ENCODE measurements at places on chromosomes 6 and 20. TPM values are rescaled to one million over a fixed set of nuclear protein-coding genes. Genes with fewer than 3 reads are reported as not detected.

DNA sequence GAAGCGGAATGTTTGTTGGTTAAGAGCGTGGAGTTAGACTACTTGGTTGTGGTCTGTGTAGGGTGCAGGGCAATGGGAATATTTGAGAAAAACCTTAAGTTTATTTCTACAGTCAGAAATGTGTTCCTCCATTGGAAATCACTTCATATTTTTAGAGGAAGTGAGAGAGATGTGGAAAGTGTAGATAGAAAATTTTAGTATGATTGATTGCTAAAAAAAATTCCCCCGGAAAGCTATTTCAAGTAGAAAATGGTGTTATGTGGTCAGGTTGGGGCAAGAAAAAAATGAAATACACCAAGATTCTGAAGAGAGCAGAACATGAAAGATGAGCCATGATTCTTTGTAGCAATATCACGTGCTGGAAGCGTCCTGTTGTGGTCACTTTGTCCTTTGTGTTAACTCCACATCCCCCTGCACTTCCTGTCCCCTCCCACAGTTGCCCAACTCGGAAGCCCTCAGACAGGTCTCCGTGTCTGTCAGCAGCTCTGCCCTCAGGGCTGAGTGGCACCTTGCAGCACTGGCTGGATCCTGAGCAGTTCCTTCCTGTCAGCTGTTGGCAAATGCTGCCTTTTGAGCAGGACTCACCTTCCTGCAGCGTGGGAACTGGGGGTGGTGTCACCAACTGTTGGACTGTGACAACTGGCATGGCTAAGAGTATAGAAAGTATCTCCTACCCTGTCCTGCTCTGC is 137.5 kb upstream of the SLC24A3 start:
- DNase-seq, result no peak

The MATN4 gene
- total RNA-seq, result under 0.01 TPM

DNA sequence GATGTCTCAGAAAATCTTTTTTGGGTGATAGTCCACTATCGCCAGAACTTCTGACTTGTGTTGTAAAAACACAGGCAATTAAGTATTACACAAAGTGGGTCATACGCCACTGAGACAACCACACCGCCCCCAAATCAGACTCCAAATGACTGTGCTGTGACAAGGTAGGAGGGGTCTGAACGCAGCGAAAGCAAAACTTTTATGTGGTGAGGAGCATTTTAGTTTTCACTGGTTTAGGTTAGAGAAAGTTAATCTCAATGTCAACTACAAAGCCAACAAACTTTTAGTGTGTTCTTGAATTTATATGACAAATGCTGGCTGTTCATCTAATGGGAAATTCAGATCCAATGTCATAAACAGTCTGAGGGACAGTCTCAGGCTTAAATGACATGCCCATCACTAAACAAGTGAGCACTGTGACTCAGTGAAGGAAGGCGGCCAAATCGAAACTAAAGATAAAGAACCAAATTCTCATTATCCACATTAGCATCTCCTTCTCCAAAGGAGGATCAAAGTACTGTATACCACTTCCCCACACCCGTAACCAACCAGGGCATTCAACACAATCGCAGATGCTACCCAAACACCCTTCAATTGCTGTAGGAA is 186.7 kb downstream of the GJA10 start:
- DNase-seq, result no peak

- DNase-seq, result no peak
These were observed 178.6 kb downstream of the BACH2 start for GRCh38 chr6:90118069-90118468.

DNA sequence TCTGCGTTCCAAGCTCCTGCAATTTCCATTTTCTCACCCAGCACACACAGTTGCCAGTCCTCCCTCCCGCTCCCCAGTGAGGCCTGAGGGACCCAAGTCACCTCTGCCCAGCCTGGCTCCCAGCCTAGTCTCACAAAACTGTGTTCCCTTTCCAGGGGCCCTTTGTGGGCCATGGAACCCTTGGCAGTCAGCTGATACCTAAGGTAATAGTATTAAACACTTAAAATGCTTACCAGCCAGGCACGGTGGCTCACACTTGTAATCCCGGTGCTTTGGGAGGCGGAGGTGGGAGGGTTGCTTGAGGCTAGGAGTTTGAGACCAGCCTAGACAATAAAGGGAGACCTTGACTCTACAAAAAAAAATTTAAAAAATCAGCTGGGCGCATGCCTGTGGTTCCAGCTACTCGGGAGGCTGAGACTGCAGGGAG is 3.2 kb upstream of the RBM38 start:
- no peak for DNase-seq

DNA sequence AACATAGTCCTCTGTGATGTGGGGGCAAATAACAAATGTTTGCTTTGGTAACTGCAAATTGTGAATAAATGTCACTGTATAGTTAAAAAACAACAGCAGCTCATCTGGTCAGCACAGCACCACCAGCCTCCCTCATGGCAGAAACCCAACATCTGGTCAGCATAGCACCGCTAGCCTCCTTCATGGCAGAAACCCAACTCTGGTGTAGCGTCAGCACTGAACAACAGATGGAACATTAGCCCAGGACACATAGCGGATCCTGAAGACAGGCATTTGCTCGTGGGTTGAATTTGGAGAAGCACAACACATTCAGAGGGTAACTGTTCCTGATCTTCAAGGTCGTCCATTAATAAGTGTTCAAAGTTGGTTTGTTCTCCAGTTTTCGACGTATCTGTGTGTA is 265.9 kb downstream of the DLL1 start:
- no peak for DNase-seq

DNA sequence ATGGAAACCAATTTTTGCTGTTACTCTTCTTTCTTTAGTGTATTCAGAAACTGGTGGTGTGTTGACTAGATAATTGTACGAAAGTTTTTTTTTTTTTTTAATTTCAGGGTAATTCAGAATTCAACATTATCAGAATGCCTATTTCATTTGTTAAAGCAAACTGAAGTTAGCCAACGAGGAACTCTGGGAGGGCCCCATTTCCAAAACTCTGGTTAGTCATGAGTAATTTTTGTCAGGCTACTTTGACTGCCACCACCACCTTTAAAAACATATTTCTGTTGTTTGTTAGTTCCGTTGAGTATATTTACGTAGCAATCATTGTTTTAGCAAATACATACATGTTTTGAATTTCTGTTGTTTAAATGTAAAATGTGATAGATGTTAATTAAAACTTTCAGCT is 763 bp downstream of the ZKSCAN8 start:
- DNase-seq, result peak; percentile 7

The PAK5 gene
- under 0.01 TPM for total RNA-seq

GRCh38 chr6:13818341-13818740 is 4.0 kb upstream of the MCUR1 start:
- no peak for DNase-seq

DNA sequence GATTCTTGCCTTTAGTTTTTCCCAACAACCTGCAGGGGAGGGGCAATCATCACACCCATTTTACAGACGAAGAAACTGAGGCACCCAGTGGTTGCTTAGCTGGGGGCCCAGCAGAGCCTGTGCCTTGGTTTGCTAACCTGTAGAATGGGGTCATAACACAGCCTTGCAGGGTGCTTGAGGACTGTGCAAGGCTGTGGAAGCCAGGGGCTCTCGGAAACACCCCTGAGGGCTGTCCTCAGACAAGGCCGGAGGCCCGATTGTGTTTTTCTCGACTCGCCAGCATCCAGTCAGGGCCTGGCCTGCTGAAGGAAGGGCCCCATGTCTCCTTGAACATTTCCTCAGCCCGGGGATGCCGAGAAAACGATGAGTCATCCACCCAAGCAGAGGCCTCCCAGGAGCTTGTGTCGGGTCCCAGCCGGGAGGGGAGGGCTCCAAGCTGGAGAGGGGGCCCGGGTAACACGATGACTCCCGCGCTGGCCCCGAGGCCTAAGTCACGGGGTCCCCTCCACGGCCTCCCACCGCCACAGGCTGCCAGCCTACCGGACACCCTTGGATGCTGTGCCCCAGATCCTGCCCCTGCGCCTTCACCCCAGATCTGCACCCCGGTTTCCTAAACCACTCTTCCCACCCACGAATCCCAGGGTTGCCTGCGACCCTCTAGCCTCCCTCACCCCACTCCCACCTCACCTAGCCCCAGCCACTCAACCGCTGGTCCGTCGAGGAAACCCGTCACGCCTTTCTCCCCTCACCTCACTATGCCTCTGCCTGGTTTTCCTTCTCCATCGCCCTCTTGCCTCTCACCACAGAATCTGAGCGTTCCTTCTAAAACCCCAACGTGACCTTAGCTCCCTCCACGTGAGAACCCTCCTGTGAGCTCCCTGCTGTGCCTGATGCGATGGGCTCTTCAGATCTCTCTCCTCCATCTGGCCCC is 10.6 kb downstream of the NOL4L start:
- peak; percentile 37 for DNase-seq

DNA sequence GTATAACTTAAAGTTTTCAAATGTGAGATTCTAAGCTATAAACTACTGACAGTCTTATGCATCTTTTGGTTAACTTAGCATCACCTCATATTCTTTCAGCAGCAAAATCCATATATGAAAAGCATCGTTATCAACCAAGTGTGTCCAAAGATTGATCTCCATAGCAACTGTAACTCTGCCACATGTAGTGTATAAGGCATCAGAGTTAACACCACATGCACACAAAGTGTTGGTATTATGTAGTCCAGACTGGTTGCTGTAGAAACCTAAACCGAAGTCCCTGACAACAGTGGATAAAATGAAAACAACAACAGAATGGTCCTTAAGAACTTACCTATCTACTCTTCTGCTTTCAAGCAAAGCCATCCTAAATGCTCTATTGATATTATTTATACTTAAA is 39.6 kb downstream of the PDSS2 start:
- peak; percentile 3 for DNase-seq

The VGLL2 gene
- not detected for total RNA-seq

DNA sequence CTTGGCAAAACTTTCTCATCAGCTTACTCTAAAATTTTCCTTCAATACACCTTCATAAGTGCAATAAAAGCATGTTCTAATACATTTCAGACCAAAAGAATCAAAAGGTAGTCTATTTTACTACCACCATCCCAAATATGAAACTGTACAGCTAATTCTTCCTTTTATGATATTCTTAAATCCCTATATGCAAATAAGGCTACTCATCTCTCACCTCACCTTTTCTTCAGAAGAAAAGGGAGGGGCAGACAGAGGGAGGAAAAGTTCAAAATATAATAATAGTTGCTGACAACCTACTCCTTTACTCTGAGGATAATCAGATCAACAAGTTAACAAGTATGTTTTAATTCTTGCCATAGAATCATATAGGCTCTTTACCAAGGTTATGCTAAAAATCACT is 7.4 kb downstream of the C6orf120 start:
- no peak for DNase-seq

GRCh38 chr6:4553387-4553786 is 222.8 kb upstream of the CDYL start:
- DNase-seq, result no peak

GRCh38 chr6:34226731-34227586 is 9.7 kb upstream of the HMGA1 start:
- DNase-seq, result no peak

The CDH4 gene
- total RNA-seq, result under 0.01 TPM

DNA sequence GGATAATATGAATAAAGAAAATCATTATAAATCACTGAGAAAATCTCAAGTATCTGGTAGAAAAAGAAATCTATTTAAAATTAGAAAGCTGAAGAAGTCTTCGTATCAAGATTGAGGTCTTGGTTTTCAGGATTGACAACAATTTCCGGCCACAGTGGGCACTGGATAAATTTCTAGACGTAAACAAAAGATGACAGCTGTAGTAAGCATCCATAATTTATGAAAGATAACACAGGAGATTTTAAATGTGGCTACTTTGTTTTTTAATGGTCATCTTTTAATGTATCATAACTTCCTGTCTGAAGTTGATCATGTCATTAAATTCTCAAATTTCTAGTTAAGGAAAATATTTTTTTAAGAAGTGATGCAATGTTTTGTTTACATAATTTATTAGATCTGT is 444.2 kb downstream of the HTR1B start:
- DNase-seq, result no peak

The TRIM40 gene
- total RNA-seq, result not detected

- no peak for DNase-seq
These were observed 107.4 kb upstream of the TNFAIP3 start for GRCh38 chr6:137759624-137760023.

- no peak for DNase-seq
These were observed 38.3 kb upstream of the PKIB start for GRCh38 chr6:122571888-122572287.

GRCh38 chr6:12232339-12232738 is 57.8 kb upstream of the EDN1 start:
- no peak for DNase-seq

All from dermis microvascular lymphatic vessel endothelial cell (primary cell).